SJCRH30 (cell line): ENCODE measurements at places on chromosomes 1 and 21.

GRCh38 chr21:44051462-44051941 lies 39.4 kb downstream of the TRAPPC10 start:
- no peaks in the 10 kb centered on the region for H3K27me3 ChIP-seq
- no peak for DNase-seq
- H3K36me3 ChIP-seq = peaks cover 8% of the 10 kb centered on the region
- H3K4me3 ChIP-seq = no peak overlapping the region
- H3K4me1 ChIP-seq = no peaks in the 10 kb centered on the region

GRCh38 chr1:59669752-59670312 lies 144.9 kb upstream of the HOOK1 start:
- no peak overlapping the region for H3K4me3 ChIP-seq
- H3K4me1 ChIP-seq = peaks cover 36% of the 10 kb centered on the region
- peak; percentile 94 for DNase-seq
- no peaks in the 10 kb centered on the region for H3K36me3 ChIP-seq
- H3K27me3 ChIP-seq = no peaks in the 10 kb centered on the region
- peak overlapping the region; percentile 90 for H3K27ac ChIP-seq

DNA sequence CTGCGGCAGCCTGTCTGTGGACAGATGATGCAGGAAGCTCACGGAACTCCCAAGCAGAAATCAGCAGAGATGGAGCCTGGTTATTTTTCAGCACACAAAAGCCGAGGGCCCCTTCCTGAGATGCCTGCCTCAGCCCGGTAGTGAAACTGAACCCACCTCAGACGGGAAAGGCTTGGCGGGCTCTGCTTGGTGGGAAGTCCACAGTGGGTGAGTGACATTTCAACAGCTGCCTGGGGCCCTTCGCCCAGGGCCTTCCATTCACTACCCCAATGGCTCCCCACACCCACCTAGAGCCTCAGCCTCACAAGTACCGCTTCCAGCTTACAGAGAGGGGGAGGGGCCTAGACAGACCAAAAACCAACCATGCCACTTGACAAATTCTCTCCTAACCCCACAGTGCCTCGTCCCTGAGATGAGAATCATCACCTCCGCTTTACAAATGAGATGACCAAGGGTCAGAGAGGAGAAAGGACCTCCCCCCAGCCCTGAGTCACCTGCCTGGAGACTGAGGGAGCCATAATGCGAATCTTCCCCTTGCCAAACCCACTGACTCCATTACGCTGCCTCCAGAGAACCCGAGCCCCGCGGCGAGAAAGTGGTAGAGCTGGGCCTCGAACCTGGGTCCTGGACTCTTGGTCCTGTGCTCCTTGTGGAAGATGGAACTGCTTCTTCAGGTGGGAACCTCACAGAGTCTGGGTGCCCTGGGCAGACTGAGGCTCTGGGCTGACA lies 3.4 kb upstream of the ECE1 start:
- H3K4me3 ChIP-seq = peak overlapping the region; percentile 28
- DNase-seq = peak; percentile 88
- H3K27ac ChIP-seq = peak overlapping the region; percentile 55
- no peaks in the 10 kb centered on the region for H3K27me3 ChIP-seq
- H3K36me3 ChIP-seq = no peaks in the 10 kb centered on the region

- H3K27ac ChIP-seq = no peak overlapping the region
- no peak for DNase-seq
- H3K27me3 ChIP-seq = no peaks in the 10 kb centered on the region
- H3K4me1 ChIP-seq = no peaks in the 10 kb centered on the region
- no peak overlapping the region for H3K4me3 ChIP-seq
Observed at GRCh38 chr1:189237008-189237407, 1240.7 kb downstream of the BRINP3 start.
